ENCODE measurements at places on chromosomes 1 and 21.

- DNase-seq, result no peak
Measured at GRCh38 chr1:153922076-153922971, 448 bp downstream of the GATAD2B start.

DNA sequence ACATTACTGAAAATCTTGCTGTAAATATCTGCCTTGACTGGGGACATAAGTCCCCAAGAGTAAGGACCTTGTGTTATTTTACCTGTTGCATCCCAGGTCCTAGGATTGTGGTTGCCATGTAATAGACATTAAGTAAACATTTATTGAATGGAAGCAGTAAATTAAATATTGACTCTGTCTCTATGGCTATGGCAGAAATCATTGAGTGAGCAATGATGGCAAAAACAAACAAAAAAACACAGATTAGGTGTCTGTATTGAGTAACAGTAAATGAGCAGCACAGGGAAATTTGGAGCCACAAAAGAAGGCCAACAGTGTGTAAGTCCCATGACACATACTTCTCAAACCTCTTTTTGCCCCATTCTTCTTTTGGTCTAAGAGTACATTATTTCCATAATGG, 240.4 kb downstream of the NFIA start:
- no peak for DNase-seq

DNA sequence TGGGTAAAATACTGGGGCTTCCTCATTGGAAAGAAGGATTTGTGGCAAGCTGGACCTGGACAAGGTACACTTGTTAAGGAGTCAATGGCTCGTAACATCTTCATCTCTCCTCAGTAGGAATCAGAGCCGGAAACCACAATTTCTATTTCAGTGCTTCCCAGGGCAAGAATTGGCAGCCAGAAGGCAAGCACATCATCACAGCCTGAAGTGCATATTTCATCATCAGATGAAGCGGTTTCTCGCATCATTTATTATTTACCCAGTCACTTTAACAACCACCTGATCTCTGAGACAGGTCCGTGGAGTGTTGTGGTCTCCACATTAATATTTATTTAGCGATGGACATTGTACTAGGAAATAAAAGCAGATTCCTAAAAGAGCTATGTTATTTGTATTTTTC, 55.0 kb downstream of the KCNJ15 start:
- DNase-seq, result no peak

DNA sequence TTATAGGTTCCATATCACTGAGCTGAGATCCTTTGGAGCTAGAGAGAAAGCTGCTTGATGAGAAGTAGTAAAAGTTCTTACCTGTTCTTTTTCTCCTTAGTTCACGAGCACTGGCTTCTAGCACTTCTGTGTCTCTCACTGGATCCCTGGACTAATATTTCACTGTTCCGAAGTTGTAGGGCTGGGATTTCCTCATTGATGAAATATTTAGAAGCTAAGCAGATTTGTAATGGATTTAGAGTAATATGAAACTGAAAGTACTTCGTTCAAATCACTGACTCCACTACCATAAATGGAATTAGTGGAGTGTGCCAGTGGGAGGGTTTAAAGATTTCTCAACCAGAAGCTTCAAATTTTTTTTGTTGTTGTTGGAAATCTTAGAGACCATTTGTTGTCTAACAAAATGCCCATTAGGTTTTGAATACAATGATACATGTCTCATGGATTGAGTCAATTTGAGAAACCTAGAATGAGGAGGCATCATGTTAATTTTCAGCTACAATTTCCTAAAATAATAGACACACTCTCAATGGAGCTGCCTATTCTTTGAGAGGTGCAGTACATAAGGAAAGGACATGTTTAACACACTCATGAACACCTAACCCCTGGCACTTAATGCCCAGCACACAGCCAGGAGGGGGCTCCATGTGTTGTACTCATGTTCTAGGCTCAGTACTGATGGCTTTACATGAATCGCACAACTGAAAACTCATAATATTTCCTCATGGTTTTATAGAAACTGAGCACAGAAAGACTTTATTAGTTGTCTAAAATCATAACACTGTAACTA, at the start of gene GBP1:
Gene GBP1 (minus strand): TSS at position 130 of the 790 bp plus-strand sequence. CDS start 1,974 bp downstream, outside the sequence.
- DNase-seq, result peak; percentile 65

GRCh38 chr1:18949686-18950400, 6.6 kb downstream of the IFFO2 start:
- DNase-seq, result no peak

DNA sequence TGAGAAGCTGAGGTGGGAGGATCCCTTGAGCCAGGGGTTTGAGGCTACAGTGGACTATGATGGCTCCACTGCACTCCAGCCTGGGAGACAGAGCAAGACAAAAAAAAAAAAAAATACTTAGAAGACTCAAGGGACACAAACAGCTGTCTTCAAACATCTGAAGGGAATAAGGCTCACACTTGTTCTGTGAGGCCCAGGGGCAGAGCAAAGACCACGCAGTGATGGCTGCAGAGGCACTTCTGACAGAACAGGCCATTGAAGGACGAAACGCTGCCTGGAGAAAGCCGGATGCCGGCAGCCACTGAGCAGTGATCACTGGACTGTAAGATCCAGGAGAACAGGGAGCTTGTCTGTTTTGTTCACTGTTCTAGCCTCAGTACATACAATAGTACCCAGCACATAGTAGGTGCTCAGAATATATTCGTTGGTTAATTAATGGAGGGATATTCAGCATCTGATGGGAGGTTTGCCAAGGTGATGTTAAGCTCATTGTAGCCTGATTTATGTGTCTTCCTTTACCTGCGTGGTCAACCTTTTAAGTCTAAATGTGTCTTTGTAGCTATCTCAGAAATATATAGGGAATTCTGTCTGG, 12.1 kb upstream of the NDC1 start:
- no peak for DNase-seq

- DNase-seq, result no peak
Measured at GRCh38 chr1:161162052-161162451, 2.8 kb downstream of the USP21 start.

- DNase-seq, result no peak
Measured at GRCh38 chr1:248094884-248095283, at the start of gene OR2L13. Gene OR2L13, plus strand, starts transcription at chr1:248095184. Its CDS starts 4,192 bp downstream, at chr1:248099376.

GRCh38 chr1:11045428-11046269, 1.4 kb downstream of the MASP2 start:
- DNase-seq, result no peak

GRCh38 chr1:201266774-201267173, 16.5 kb upstream of the PKP1 start:
- peak; percentile 76 for DNase-seq

DNA sequence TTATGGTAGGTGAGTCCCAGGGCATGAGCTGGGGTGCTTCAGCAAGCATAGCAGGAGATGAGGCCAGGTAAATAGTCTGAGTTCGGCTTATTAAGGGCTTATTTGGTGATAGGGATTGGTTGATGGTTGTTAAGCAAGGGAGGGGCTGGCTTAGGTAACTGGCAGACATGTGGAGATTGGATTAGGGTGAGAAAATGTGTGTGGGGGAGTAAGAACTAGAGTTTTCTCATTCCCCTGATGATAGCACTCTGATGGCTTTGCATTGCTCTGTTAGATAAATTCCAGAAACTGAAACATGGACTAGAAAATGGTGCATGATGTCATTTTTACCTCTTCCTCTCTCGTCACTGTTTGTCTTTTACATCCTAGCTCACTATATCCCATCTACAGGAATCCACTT, 53.6 kb downstream of the FGGY start:
- DNase-seq, result no peak
